ENCODE measurements at places on chromosomes 3 and 15. TPM values are rescaled to one million over a fixed set of nuclear protein-coding genes. Genes with fewer than 3 reads are reported as not detected.
A peak's percentile ranks its signal among the peaks of the same experiment; 100 is the strongest.

The MORC1 gene
- polyA plus RNA-seq = 0.40 TPM

DNA sequence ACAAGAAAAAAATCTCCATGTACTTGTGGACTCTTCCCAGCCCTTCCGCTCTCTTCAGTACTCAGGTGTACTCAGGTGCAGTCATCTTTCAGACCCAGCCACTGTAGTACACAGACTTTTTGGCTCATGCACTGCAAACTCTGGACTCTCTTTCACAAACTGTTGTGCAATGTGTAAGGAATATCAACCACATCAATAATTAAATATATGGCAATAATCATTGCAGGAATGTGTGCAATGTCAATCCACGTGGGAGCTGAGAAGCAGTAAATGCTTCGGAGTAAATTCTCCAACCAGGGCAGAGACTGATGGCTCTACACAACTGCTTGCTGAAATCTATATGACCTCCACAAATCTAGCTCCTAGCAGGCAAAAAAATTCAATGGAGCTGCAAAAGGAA lies 287.3 kb upstream of the COL8A1 start:
- DNase-seq = no peak

DNA sequence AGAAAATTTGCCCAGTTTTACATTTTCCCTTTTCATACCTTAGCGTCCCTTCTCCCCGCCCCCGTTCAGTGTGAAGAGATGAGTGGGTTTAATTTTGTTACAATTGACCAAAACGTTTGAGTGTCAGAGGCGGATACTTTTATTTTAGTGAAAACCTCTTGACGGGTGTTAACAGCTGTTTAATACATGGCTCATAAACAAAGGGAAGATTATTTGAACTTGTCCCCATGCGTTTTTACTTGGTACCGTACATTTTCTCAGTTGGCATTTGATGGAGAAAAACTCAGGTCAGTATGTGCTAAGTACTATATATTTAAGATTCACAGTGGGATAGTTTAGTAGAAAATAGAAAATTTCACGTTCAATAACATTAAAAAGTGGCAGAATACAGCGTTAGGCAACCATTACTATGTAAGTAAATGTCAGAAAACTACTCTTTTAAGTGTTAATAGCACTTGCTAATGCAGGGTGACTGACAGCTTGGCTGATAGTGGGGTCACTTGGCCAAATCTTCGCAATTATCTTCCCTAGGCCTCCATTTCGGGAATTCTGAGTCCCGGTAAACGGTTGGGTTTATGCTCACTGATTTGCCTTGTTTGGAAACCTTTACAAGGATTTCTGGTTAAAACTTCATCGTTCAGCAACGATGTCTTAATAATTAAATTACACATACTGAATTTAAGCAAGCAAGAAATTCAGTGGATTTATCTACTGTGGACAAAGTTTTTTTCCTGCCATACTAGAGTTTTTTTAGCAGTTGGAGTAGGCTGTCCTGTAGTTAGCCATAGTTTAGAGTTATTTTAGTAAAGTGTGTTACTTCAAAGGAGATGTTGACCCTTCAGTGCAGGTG lies 4.8 kb downstream of the CHD2 start:
- no peak for DNase-seq

GRCh38 chr3:53704363-53704725 lies 141.9 kb downstream of the CHDH start:
- no peak for DNase-seq

The PPP1R14D gene
- 0.55 TPM for polyA plus RNA-seq

DNA sequence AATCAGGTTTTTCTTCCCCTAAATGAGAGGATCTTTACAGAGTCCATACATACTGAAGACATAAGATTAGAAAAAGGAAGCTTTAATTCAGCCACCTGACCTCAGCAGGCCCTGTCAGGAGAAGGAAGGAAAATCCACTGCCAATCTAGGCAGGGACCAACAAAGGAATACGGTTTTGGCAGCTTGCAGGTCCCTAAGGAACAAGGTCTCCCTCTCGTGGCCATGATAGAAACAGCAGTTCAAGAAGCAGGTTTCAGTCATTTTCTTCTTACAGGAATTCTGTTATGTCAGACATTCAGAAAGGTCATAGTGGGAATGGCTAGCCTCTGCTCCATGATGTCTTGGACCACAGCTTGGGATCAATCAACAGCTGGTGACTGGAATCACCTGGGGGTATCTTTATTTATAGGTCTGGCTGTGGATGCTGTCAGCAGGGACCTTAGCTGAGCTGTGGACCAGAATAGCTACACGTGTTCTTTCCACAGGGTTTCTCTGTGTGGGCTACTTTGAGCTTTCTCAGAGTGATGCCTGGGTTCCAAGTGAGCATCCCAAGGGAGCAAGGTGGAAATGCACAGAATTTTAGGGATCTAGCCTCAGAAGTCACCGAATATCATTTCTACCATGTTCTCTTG lies 9.4 kb upstream of the CMSS1 start:
- DNase-seq = peak; percentile 36

GRCh38 chr15:82613747-82614146 lies 33.4 kb downstream of the CPEB1 start:
- DNase-seq = no peak

- DNase-seq = no peak
Observed at GRCh38 chr3:68249265-68249664, 594.9 kb upstream of the SUCLG2 start.

DNA sequence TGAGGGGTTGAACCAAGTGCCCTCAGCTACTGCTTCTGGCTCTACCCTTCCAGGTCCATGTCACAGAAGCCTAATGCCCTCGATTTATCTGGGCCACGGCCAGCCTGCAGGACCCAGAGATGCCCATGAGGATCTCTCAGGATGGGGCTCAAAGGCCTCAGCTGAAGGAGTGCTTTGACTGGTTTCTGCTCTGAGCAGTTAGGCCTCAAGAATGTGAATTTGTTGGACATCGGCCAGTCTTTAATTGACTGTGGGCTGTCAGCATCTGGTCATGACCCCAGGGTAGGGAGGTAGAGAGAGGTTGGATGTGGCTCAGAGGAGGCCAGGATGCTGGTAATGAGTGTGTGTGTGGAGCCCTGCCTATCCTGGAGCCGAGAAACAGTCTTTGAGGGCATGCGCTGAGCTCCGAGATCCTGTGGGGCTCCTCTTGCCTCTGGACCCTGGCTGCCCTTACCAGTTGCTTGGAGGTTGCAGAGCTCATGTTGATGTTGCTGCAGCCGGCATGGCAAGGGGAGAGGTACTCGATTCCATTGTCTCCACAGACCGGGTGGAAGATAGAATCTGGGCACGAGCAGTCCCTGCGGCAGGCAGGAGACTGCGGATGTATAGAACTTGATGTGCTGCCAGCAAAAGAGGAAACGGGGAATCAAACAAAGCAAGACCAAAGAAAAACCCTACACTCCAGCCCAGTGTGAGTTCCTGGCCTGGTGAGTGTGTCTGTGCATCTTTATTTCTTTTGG lies 49.1 kb upstream of the RAB6B start:
- no peak for DNase-seq

- DNase-seq = no peak
Observed at GRCh38 chr3:15768421-15769255, 29.1 kb downstream of the ANKRD28 start.

GRCh38 chr3:40864146-40864782 lies 335.0 kb upstream of the CTNNB1 start:
- DNase-seq = no peak

DNA sequence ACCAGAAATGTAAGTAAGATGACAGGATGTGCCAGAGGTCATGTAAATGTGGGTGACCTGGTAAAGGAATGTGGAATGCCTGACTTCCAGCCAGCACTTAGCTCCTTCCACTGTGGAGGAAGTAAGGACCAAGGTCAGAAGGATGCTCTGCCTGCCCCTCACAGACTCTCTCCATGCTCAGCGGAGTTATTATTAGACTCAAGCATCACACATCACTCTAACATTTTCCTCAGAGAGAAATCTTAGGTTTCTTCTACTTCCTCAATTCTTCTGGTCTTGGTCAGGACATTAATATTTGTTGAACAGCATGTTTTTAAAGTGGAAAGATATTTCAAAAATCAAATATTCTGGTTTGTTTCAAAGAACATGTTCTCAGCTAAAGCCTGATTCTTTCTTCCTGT lies 231.4 kb upstream of the WNT5A start:
- no peak for DNase-seq

DNA sequence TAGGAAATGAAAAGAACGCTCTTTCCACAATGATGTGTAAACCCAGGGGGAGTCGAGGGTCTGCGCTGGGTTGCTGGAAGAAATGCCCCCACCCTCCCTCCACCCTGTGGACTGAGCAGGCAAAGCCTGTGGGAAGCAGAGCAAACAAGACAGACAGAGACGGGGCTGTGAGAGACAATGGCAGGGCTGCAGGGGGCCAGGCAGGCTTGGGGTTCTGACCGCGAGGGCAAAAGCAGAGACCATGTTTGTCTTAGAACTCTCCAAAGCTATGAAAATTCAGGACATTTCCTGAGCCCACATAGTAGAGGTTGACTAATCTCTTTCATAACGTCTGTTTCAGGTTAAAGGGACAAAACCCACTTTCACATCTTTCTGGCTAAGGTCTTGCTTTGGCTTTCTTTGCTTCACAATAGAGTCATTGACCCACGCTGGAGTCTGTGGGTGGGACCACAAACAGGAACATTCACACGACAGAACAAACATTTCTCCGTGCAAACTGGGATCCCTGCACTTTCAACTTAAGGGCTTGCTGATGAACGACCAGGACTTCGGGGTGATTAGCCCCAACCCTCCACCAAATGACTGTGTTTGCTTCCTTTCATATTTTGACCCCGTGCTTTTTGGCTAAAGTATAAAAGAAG lies 156.0 kb upstream of the TPM1 start:
- DNase-seq = no peak

- no peak for DNase-seq
Observed at GRCh38 chr15:69578787-69579583, 126.4 kb downstream of the RPLP1 start.

- DNase-seq = no peak
Observed at GRCh38 chr15:83571820-83572707, 81.9 kb upstream of the ADAMTSL3 start.

DNA sequence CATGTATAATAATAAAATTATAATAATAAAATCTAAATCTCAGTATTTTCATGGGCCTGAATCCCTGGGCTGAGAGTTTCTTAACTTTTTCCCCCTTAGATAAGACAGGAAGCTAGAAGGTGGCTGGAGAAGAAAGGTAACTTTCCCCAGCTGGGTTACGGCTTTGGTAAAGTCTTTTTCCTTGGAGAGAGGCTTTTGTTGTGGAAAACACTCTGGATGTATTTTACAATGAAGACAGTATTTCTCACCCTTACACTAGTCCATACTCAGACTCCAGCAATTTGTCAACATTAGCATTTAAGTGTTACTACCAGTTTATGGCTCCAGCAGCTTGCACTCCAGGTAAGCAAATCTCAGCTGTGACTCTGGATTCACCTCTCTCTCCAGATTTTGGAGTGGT lies 34.9 kb downstream of the APH1B start:
- DNase-seq = no peak

The PLA2G4D gene
- polyA plus RNA-seq = 0.07 TPM

GRCh38 chr3:17874636-17875035 lies 132.2 kb upstream of the TBC1D5 start:
- DNase-seq = no peak

- DNase-seq = no peak
Observed at GRCh38 chr15:55742498-55742926, 440 bp downstream of the PRTG start.

DNA sequence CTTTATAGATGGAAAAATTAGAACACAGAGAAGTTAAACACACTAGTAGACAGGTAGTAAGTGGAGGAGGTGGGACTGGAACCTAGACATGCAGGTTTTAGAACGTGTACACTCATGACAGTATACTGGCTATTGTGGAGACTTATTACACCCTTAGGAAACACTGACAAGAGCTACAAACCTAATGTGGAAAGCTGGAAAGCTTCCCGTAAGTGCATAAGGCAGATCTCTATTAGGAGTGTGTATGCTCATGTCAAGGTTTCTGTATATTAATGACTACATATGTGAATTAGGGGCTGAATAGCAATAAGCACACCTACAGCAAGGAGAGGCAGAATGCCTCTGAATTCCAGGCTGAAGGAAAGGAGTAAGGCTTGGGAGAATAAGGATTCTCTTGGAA lies 82.6 kb upstream of the SLC24A5 start:
- no peak for DNase-seq

- DNase-seq = no peak
Observed at GRCh38 chr3:61978460-61979419, 394.6 kb downstream of the FEZF2 start.

The EPHB1 gene
- polyA plus RNA-seq = 7.2 TPM

- no peak for DNase-seq
Observed at GRCh38 chr15:39411102-39411989, 169.5 kb upstream of the THBS1 start.

- DNase-seq = no peak
Observed at GRCh38 chr3:108333961-108334360, 37.6 kb downstream of the HHLA2 start.

The CADM2 gene
- 1.0 TPM for polyA plus RNA-seq

The OXTR gene
- 0.93 TPM for polyA plus RNA-seq

The EAF2 gene
- 11.2 TPM for polyA plus RNA-seq

The CLRN1 gene
- polyA plus RNA-seq = not detected

The SPATA16 gene
- polyA plus RNA-seq = not detected

- no peak for DNase-seq
Observed at GRCh38 chr3:21913791-21914190, 162.8 kb upstream of the ZNF385D start.

- DNase-seq = no peak
Observed at GRCh38 chr15:101394056-101394630, 95.4 kb downstream of the PCSK6 start.

DNA sequence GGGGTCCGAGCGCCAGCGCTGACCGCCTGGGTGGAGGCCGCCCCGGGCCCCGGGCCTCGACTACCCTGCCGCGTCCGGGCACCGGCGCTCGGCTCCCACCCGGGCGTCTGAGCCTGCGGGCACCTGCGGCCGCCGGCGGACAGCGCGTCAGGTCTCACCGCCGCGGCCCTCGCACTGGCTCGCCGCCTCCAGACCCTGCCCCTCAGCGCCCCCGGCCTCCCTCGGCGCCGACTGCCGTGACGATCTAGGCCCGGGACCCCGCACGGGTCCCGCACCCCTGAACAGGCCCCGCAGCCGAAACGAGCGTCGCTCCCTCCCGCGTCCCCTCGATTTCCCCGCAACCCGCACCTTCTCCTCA lies 297 bp downstream of the PRC1 start:
- DNase-seq = no peak

GRCh38 chr3:188947401-188948280 lies 224.1 kb upstream of the TPRG1 start:
- peak; percentile 95 for DNase-seq

- no peak for DNase-seq
Observed at GRCh38 chr15:101107625-101108460, 144.0 kb downstream of the CHSY1 start.

DNA sequence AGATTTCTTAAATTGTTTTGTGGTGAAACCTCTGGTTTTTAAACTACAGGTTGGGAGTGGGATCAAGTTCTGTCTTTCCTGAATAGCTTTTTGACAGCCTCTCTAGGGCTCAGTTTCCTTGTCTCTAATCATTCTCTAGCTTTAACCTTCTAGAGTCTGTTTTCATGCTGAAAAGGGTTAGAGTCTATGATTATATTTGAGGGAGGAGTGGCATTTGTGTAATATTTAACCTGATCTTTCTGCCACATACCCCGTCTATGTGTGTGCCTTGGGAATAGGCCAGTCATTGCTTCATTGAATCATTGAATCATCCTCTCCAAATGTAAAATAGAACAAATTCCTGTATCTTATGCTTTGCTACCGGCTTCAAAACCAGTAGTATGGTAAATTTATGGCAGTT lies 204.9 kb downstream of the KLHL25 start:
- no peak for DNase-seq

GRCh38 chr3:36379872-36380220 lies 458 bp upstream of the STAC start:
- no peak for DNase-seq

- DNase-seq = no peak
Observed at GRCh38 chr15:101192081-101192480, 59.8 kb downstream of the CHSY1 start.

- no peak for DNase-seq
Observed at GRCh38 chr3:130514681-130515080, 2.3 kb upstream of the COL6A6 start.

The ABI3BP gene
- 23.9 TPM for polyA plus RNA-seq

Measured in right renal pelvis (tissue), 4 donors.